Right ventricle myocardium superior (tissue), 1 donor: ENCODE measurements at places on chromosomes 2 and 18. TPM values are rescaled to one million over a fixed set of nuclear protein-coding genes. Genes with fewer than 3 reads are reported as not detected.

The ABCB11 gene
- total RNA-seq, result 0.13 TPM

The SLC30A3 gene
- total RNA-seq, result 10.4 TPM

The TCF7L1 gene
- total RNA-seq, result 9.3 TPM

The UGT1A3 gene
- total RNA-seq, result not detected

GRCh38 chr2:212912445-212913103 lies 238.8 kb downstream of the IKZF2 start:
- DNase-seq, result no peak

DNA sequence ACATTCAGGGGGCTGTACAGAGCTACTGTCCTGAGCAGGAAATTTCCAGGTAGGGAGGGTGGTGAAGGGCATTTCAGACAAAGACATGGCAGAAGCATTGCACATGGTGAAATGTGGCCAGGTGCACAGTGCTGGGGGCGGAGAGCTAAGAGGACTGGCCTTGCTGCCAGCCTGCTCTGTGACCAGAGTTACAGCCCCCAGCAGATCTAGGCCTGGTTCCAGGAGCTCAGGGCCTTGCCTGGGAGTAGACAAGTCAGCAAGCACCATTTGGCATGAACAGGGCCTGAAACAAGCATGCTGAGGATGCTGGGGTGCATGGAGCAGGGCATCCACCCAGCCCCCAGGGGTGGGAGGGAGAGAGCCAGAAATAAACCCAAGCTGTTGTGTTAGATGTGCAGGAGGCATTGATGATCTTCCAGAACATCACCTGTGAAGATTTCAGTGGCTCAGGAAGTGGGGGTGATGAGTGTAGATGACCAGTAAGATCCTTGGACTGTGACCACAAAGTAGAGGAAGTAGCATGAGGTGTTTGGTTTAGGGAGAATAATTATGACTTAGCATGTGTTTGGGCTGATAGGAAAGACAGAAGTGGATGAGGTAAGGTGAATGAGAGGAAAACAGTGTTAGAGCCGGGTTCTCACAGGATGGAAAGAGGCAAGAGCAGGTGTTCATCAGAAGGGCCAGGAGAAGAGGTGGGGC lies 61.1 kb downstream of the COA5 start:
- no peak for DNase-seq

GRCh38 chr2:132420816-132421805 lies 4.5 kb downstream of the GPR39 start:
- DNase-seq, result no peak

DNA sequence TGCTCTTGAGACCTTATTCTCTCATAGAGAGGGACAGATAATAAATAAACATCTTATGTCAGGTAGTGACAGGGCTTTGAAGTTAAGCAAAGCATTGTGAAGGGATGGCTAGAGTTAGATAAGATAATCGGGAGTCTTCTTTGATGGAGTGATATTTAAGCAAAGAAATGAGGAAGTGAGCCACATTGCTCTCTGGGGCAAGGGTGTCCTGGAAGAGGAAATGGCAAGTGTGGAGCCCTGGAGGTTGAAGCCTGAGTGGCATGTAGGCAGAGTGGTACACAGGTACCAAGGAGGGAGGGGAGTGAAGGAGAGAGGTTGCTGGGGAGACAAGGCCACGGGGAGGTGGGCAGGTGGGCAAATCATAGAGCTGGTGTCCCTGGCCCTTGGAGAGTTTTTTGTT lies 110.2 kb downstream of the CTAGE1 start:
- no peak for DNase-seq
